ENCODE measurements at places on chromosomes 5 and 9. TPM values are rescaled to one million over a fixed set of nuclear protein-coding genes. Genes with fewer than 3 reads are reported as not detected.
A peak's percentile ranks its signal among the peaks of the same experiment; 100 is the strongest.

- H3K4me3 ChIP-seq = no peak overlapping the region
- H3K27ac ChIP-seq = no peak overlapping the region
- no peaks in the 10 kb centered on the region for H3K27me3 ChIP-seq
- no peaks in the 10 kb centered on the region for H3K4me1 ChIP-seq
- H3K36me3 ChIP-seq = peaks cover 18% of the 10 kb centered on the region
- DNase-seq = no peak
Observed at GRCh38 chr9:33850267-33850629, 33.3 kb downstream of the UBE2R2 start.

CCDC180 gene
- 5.9 TPM for total RNA-seq

GRCh38 chr9:134591573-134591981 lies 50.0 kb upstream of the COL5A1 start:
- H3K36me3 ChIP-seq = no peaks in the 10 kb centered on the region
- DNase-seq = no peak

- no peaks in the 10 kb centered on the region for H3K36me3 ChIP-seq
- no peaks in the 10 kb centered on the region for H3K27me3 ChIP-seq
- DNase-seq = peak; percentile 92
- no peaks in the 10 kb centered on the region for H3K4me1 ChIP-seq
- no peak overlapping the region for H3K27ac ChIP-seq
- H3K4me3 ChIP-seq = no peak overlapping the region
Observed at GRCh38 chr5:176660860-176661641, 13.8 kb downstream of the TSPAN17 start.

DNA sequence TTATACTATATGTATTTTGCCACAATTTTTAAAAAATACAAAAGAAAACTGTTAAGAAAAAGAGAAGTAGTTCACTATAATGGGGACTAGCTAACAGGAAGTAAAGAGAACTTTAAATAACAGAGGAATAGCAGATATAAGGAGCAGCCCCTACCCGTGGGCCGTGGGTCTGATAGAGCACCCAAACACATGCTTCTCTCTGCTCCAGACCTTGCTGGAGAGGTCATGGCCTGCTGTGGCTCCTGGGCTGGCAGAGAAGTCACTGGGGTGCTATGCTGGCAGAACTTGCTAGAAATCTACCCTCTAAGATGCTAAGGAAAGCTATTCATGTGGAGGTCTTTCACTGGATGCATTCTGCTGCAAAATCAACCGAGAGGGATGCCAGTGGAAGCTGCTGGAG lies 10.0 kb upstream of the TNFAIP8 start:
- no peaks in the 10 kb centered on the region for H3K27me3 ChIP-seq
- no peak overlapping the region for H3K27ac ChIP-seq
- H3K4me1 ChIP-seq = peaks cover 10% of the 10 kb centered on the region
- no peak overlapping the region for H3K4me3 ChIP-seq
- H3K36me3 ChIP-seq = no peaks in the 10 kb centered on the region

DNA sequence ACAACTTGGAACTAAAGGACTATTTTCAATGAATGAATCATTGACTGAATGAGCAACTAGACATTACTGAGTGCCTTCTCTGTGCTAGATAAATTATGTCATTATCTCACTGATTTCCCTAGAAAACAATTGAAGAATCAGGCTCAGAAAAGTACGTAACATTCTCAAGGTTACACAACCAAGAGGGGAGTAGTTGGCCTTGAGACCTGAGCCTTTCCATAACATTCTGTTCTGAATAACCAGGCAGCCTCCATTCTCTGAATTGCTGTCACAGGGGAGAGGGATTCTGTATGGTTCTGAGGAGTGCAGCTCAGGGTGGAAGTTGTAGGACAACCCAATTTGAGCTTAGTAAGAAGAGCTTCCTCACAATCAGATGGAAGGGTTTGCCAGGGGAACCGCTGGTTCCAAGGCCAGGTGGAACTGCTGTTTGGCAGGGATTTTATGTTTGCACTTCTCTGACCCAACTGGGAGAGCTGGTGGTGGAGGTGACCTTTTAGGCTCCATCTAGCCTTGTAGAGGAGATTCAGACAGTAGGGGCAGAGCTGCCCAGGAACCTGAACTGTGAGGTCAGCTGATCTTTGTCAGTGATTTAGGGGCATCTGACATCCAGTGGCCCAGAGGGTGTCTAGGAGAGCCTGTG lies 16.3 kb downstream of the POLR1E start:
- no peak overlapping the region for H3K4me3 ChIP-seq
- no peaks in the 10 kb centered on the region for H3K4me1 ChIP-seq
- no peaks in the 10 kb centered on the region for H3K27me3 ChIP-seq
